A549 (cell line): ENCODE measurements at places on chromosomes 2 and 18.

GRCh38 chr2:23050388-23050787, 334.6 kb upstream of the KLHL29 start:
- DNase-seq: no peak

- DNase-seq: no peak
Observed at GRCh38 chr2:59312029-59312428, 1070.9 kb upstream of the FANCL start.

DNA sequence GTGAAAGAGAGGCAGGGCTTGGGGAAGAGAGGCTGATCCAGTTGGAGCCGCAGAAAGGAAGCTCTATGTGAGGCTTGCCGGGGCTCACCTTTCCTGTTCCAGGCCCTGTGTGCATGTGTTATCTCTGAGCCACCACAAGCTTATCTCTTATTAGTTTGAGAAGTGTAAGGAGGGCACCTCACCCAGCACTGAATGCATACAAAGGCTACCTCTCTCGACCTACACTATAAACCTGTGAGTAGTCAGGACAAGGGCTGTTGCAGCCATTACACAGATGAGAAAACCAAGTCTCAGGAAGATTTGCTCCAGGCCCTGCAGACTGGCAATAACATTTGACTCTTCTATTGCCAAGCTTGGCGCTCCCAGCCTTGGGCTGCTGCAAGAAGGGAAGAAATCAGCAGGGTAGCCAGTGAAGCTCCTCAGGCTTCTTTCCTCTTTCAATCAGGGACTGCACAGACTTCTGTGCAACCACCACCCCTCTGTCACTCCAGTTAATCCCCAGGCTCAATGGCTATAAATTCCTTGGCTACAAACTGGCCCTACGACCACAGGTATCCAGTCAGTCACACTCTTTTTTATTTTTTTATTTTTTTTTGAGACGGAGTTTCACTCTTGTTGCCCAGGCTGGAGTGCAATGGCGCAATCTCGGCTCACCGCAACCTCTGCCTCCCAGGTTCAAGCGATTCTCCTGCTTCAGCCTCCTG, 73.8 kb downstream of the CLHC1 start:
- no peak for DNase-seq

DNA sequence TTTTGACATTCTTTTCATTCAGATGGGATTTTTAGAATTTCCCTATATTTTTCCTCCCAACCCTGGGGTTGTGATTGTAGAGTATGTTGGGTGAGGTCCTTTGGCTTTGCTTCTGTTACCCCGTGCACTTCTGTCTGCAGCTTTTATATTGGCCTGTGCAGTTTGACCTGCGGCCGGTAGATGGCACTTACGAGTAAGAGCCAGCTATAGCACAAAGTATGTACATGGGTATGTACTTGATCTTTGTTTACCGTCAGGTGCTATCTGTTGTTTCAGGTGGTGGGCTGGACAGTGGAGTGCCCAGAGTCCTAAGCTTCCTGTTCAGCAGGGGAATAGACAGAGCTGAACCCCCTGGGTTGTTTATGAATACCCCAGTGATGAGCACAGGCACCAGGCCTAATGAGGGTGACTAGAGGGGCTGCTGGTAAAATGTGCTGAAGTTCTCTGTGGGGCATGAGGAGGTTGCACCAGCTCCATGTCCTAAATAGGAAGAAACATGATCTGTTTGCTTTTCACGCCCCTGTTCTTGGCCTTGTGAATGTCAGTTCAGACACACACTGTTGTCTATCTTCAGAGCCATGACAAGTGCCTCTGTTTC, 58.9 kb upstream of the THUMPD2 start:
- DNase-seq: peak; percentile 44

DNA sequence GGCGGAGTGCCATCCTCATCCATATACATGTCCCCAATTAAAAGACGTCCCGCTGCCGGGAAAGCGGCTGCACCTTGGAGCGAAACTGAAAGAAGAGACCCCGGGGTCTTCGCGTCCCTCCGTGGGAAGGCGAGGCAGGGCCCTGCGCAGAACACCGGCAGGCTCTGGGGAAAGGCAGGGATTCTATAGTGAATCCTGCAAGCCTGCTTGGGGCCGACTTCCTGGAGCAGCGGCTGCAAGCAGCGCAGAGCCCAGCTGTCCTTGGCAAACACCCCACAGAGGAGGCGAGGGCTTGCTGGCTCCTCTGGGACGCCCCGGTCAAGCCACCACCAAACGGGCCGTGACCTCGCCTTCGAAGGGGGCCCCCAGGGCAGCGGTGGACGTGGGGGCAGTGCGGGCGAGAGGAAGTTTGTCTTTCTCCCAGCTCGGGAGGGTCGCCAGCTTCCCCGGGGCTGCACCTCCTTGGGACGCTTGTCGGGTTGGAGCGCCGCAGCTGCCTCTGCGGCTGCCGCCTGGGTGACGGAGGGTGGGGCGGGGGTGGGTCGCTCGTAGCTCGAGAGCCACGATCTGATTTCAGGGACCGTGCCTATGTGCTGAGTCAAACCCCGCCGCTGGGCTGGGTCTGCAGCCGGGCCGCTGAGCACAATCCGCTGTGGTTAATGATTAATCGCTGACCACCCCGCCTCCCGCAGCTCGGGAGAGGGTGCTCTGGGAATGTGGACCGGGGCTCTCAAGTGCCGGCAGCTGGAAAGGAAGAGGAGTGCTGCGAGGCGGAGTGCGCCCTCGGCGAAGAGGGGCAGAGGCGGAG, 486 bp upstream of the GPR39 start:
- DNase-seq: peak; percentile 88

GRCh38 chr2:238813109-238813508, 34.8 kb upstream of the TWIST2 start:
- no peak for DNase-seq
